ENCODE measurements at places on chromosomes 6 and 20. TPM values are rescaled to one million over a fixed set of nuclear protein-coding genes. Genes with fewer than 3 reads are reported as not detected.

DNA sequence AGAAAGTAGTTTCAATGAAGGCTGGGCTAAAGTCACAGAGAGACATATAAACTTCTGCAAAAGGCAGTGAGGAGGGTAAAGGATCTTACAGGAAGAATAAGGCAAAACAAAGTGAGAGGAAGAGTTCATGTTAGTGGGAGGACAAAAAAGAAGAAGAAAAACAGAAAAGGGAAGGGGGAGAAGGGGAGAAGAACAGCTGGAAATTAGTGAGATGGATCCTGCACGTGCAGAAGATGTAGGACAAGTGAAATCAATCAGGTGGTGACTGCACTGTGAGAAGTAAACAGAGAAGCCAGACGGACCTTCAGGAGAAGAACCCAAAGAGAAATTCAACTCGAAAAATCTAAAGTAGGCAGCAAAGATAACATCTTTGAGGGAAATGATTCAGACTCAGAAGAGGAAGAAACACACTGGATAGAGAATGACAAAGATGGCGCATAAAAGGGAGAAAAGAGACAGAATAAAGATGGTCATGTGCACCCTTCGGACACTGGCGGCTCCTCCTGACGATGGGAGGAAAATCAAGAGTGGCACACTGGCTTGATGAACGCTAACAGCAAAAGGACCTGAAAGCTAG lies 105.9 kb downstream of the MYB start:
- no peak for DNase-seq

- DNase-seq, result no peak
Measured at GRCh38 chr6:35057449-35058357, 83.4 kb downstream of the TCP11 start.

- DNase-seq, result no peak
Measured at GRCh38 chr20:375265-375889, 5.2 kb upstream of the TRIB3 start.

DNA sequence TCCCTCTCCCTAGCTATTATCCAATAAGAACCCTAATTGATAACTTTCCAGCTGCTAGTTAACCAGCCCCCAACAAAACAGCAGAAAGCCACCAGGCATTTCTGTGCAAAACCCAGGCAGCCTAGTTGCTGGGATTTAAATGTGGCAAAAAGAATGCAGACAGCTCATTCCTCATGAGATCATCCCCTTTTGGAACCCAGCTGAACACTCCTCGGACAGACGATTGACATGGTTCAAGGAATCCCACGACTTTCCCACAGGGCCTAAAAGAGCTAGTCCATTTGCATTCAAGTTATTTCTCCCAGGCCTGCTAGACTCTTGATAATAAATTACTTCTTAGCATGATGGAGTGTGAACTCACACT lies 24.0 kb downstream of the JAG1 start:
- DNase-seq, result no peak

DNA sequence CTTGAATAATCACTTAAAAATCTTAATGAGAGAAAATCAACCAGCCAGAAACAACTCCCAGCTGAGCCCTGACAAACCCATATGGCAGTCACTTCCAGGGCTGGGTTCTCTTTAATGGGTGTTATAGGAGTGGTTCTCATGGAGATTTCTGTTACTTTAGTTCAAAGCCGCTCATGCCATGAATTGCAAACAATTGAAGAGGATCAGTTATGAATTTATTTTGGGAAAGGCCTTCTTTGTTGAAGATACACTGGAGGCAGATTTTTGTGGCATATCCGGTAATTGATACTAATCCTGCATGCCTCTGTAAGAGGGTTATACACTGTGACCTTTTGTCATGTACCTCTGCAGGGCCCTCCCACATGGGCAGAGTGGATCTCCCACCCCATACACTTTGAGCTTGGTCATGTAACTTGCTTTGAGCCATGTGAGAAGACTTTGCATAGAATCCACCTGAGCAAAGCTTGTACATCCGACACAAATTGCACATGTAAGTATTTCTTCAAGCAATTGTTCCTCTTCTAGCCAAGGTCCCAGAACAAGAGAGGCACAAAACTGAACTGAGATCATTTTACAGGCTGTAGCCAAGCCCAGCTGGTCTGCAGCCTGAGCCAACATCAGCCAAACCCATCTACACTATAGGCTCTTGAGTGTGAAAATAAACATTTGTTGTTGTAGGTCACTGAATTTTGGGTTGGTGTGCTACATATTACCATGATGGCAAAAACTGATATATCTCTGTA lies 492.3 kb downstream of the PREX1 start:
- no peak for DNase-seq

- DNase-seq, result no peak
Measured at GRCh38 chr6:55819811-55820210, 55.6 kb downstream of the BMP5 start.

DNA sequence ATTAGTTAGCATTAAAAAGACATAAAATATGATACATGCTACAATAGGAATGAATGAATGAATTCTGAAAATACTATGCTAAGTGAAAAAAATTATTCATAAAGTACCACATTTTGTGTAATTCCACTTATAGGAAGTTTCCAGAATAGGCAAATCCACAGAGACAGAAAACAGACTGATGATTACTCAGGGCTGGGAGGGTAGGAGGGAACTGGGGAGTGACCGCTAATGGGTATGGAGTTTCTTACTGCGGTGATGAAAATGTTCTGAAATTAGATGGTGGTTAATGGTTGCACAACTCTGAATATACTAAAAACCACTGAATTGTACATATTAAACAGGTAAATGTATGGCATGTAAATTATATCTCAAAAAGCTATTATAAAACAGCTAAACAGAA lies 22.6 kb downstream of the FERMT1 start:
- DNase-seq, result no peak

GRCh38 chr6:84050408-84050807 lies 16.8 kb downstream of the MRAP2 start:
- no peak for DNase-seq

DNA sequence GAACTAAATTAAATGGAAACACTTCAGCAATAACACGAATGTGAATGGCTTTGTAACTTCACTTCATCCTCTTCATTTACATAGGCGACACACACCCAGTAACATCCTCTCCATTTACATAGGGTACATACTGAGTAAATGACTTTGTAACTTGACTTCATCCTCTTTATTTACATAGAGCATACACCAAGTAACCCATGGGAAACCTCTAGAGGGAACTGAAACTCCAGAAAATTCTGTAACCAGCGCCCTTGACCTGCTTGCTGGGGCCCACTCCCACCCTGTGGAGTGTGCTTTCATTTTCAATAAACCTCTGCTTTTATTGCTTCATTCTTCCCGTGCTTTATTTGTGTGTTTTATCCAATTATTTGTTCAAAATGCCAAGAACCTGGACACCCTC lies 81.6 kb upstream of the OPRM1 start:
- no peak for DNase-seq

DNA sequence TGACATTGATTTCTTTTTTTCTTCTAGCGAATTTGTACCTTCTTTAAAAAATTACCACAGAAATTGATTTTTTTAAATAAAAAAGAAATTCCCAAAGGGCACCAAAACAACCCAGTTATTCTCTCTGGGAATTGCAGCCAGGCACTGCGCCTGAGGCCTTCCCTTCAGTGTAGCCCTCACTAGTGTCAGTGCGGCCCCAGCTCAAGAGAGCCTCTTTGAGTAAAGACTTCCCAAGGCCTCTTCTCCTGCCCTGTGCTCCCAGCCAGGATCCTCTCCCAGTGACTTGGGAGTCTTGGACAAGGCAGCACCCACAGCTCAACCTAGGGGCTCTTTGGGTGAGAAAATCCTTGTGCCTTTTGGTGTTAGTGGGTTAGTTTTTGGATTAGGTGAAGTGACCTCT lies 41.5 kb downstream of the BPIFB4 start:
- DNase-seq, result no peak

DNA sequence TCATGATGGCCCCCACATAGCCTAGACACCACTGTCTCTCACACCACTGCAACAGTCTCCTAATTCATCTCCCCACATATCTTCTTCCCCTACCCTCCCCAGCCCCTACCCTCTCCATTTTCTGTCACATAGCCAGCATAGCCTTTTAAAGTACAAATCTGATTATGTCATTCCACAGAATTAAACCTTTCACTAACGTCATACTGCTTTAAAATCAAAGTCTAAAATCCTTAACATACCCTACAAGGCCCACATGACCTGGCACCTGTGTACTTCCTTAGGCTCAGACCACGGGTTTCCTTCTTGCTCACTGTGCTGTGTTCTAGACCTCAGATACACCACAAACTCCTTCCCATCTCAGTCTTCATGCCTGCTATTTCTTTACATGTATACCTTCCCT lies 5.9 kb downstream of the OSTM1 start:
- DNase-seq, result no peak

- DNase-seq, result no peak
Measured at GRCh38 chr6:106105493-106105892, 19.4 kb downstream of the PRDM1 start.

GRCh38 chr6:90631046-90631445 lies 44.2 kb upstream of the MAP3K7 start:
- no peak for DNase-seq

DNA sequence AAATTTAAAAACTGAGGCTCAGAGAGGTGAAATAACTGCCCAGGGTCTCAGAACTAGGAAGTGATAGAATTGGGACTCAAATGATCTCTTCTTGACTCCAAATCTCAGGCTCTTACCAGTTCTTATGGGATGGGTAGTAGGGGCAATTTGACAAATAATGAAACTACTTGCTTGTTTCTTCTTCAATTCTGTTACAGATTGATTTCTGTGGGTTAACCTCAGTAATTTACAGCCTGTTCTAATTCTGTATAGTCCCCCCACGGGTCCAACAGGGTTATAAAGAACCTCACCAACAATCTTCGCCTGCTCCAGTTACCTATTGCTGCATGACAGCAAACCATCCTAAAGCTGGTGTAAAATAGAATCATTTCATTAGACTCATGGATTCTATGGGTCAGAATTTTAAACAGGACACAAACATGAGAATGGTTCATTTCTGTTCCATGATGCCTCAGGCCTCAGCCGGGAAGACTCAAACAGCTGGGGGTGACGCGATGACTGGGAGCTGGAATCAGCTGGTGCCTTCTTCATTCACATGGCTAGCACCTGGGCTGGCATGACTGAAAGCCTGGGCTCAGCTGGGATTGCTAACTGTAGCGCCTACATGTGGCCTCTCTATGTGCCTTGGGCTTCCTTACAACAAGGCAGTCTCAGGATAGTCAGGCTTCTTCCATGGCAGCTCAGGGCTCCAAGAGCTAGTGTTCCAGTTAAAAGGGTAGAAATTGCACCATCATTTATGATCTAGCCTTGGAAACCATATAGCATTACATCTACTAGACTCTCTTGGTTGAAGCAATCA lies 6.6 kb upstream of the WFDC2 start:
- no peak for DNase-seq

- peak; percentile 93 for DNase-seq
Measured at GRCh38 chr6:44219053-44219814, 2.5 kb downstream of the MYMX start.

GRCh38 chr6:170068496-170068895 lies 222.4 kb downstream of the DLL1 start:
- DNase-seq, result no peak

DNA sequence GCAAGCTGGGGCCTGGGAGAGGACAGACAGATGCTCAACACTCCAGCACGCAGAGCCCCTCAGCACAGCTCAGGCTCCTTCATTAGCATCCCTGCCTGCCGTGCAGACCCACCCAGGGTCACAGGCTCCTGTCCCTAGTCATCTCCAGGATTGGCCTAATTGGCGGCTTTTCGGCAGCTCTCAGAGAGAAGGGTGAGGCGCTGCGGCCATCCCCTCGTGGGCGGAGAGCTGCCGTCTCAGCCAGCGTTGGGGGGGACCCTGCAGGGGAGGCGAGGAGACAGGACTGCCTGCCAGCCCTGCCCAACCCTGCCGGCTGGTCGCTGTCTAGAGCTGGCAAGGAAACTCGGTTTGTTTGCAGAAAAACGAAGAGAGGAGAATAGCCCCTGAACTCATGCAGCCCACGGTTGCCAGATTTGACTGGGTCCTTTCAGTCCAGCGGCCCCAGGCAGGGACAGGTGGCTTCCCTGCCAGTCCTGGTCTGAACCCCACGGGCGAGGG lies 26.8 kb downstream of the BHLHE23 start:
- DNase-seq, result no peak

DNA sequence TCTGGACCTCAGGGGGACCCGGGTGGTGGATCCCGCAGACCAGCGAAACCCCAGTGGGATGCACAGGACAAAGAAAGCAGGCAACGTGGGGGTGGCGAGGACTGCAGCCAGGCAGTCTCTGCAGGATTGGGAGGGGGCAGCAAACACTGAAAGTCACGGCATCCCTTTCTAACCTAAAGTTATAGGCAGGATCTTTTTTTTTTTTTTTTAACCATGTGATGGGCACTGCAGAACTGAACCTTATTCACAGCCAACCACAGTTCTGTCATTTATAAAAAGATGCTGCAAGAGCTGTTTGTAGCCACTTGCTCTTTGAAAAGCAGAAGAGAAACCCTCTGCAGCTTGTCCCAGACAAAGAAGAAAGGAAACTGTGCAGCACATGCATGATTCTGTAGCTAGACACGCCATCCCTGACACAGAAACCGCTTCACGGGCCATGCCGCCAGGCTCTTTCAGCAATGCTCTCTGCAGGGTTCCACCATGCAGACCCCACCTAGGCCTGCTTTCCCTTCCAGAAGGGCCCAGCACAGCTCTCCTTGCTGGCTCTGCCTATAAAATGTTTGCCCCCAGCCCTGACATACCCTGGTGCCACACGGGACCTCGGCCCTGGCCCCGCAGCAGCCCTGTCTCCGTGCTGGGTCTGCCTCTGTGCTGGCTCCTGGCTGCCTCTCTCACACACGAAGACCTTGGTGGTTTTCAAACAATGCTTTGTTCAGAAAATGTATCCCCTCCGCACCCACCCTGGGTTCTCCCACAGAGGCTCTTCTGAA lies 70.8 kb downstream of the PYGB start:
- no peak for DNase-seq

DNA sequence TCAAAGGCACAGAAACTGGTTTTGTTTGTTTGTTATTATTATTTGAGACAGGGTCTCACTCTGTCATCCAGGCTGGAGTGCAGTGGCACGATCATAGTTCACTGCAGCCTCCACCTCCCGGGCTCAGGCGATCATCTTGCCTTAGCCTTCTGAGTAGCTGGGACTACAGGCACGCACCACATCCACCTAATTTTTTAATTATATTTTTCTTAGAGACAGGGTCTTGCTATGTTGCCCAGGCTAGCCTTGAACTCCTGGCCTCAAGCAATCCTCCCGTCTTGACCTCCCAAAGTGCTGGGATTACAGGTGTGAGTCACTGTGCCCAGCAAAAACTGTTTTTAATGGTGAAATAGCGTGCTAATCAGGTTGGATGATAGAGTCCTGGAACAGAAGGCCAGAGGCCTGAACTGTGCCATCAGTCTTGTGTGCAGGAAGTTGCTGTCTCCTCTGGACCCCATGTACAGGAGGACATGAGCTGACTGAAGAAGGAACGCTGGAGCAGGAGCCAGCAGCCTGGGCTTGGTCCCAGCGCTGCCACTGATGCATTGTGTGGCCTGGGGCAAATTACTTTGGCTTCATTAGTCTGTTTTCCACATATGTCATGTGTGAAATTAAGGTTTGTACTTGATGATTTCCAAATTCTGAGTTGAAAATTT lies 4.9 kb downstream of the TM9SF4 start:
- DNase-seq, result no peak

Gene TFAP2D
- total RNA-seq, result not detected

Gene ATP5F1E
- total RNA-seq, result 68.2 TPM

Gene HMGCLL1
- total RNA-seq, result not detected

Gene TMEM14B
- total RNA-seq, result 61.6 TPM

Gene NRN1
- 0.21 TPM for total RNA-seq

Gene EYA4
- 0.78 TPM for total RNA-seq

Gene TSHZ2
- total RNA-seq, result not detected

Gene RAMACL
- total RNA-seq, result 2.5 TPM

Gene PNPLA1
- total RNA-seq, result not detected

Gene CGA
- not detected for total RNA-seq
